ENCODE measurements at places on chromosomes 7 and 10.

GRCh38 chr10:19937989-19938388, 121.8 kb downstream of the PLXDC2 start:
- no peak for DNase-seq

- no peak for DNase-seq
Observed at GRCh38 chr7:39734633-39735004, 111.2 kb downstream of the RALA start.

DNA sequence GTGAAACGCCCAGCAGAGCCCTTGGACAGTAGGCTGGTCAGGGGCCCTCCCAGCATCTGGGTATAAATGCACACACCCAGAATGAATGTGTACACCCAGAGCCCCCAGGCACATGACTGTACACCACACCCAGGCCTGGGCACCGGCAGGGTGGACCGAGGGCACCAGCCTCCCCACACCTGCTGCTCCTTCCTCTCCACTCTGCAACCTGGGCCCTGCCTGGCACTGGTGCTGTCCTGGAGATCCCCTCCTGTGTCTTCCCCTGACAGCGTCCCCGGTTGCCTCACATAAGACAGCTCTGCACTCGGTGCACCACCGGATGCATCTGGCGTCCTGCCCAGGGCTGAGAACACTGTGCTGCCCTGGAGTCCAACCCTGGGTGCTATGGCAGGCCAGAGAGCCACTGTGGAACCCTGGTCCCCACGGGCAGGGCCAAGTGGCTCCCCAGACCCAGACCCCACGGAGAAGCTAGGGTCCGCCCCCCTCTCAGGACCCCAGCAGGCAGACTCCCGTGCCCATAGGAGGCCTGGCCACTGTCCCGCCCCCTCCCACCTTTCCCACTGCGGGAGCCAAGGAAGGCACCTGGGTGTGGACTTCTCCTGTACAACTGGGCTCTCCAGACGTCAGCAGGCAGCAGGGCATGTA, 6.6 kb downstream of the RASGEF1A start:
- DNase-seq: no peak

GRCh38 chr10:44647877-44648542, 263.1 kb upstream of the CXCL12 start:
- no peak for DNase-seq

GRCh38 chr10:23614483-23614882, 175.6 kb downstream of the OTUD1 start:
- DNase-seq: no peak

DNA sequence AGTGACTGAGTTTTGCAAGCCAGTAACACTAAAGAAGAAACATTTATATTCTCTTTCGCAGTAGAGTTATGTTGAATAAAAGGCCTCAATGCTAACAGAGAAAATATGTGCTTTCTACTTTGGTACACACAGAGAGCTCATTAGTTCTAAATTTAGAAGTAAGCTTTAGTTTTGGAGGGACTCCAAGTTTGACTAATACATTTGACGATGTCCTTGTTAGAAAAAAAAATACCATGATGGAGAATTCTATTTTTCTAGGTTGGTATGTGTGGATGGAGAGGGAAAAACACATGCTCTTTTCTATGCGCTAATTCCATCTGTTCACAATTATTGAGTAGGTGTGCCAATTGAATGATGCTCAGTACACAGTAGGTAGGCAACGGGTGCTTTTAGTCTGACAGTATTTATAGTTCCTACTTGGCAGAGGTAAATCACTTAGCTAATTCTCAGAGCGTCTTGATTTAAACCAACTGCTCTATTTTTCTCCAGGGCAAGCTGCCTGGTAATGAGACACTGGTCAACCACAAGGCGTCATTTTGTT, 327.2 kb upstream of the AKR1E2 start:
- DNase-seq: no peak

GRCh38 chr7:158611541-158611940, 23.9 kb upstream of the PTPRN2 start:
- DNase-seq: no peak

DNA sequence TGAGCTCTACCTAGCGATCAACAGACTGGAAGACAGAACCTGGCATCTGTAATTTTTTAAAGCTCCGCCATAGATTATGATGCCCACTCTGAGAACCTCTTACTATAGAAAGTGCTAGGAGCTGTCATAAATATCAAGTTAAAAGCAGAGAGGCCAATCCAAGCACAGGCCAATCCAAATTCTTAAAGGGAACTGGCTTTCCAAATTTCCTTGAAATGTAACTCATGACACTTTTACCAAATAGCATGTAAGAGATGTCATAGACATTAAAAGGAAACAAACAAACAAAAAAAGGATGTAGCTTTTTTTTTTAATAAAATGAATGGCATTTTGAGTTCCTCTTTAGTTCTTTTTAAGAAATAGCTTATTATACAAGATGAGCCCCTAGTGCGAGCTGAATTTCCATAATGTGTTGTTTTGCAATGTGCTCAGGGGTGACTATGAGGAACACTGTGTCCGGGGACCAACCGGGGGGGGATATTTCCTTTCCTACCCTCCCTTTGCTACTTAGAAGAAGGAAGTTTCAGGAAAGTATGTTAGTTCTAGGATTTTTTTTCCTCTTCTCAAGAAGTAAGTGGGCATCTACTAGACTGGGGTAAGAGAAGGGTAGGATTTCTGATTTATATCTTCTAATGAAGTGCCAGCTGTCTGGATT, 23.7 kb upstream of the MRC1 start:
- no peak for DNase-seq

GRCh38 chr7:148234715-148235114, 355.9 kb upstream of the C7orf33 start:
- DNase-seq: no peak

DNA sequence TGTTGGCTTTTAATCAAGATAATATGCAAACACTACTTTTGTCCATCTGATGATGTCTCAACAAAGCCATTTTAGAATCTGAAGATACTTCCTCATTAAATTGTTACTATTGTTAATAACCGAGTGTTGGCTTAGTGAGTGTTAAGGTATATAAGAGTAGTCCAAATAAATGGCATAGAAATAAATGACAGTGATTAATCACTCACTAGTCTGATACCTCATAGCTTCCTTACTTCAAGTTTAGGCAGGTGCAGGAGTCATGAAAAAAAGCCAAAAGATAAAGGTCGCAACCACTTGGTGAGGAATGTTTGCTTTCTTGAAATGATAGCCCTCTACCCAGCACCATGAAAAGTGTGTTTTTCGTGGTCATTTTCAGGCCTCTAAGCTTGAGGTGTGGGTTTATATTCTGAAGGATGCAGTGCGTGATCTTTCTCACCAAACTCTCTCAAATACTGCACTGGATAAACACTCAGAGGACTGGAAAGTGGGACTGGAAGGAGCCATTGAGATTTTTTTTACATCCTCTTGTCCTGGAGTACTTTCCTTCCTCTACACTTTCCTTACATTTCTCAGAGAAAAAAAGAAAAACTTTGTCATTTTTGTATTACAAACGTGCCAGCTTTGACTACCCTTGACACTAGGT, 138.1 kb downstream of the KIAA1217 start:
- DNase-seq: no peak

DNA sequence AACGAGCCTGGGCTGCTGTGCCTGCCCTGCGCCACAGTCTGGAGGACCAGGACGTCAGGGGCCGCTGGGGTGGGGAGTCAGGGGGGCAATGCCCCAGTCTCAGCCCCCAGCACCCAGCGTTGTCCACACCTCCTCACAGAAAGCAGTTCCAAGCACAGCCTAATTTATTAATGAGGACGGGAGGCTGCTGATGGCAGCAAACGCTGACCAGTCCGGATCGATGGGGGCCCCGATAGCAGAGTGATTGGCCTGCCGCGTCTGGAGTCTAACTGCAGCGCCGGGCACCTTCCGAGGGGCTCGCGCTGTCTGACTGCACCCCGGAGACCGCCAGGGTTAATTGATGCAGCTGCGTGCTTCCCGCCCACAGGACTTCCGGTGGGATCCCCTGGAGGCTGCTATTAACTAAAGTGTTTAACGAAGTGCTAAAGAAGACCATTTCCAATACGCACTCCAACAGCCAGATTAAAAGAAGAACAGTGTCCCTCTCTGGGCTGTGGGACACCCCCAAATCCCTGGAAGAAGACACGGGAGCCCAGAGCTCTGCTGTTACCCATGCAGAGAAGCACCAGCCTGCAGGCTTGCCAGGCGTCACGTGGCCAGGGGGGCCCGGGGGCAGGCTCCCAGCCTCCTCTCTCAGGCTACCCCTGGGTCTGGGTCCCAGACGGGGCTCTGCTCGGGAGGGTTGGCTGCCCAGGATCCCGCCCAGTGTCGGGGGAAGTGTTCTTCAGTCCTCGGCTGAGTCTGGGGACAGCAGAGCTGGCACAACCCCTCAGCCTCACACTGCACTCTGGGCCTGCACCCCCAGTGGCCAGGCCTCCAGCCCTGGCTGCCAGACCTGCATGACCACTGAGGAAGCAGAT, 63.8 kb downstream of the MICALL2 start:
- no peak for DNase-seq

- DNase-seq: no peak
Observed at GRCh38 chr10:13907570-13907969, 320.8 kb downstream of the PRPF18 start.

DNA sequence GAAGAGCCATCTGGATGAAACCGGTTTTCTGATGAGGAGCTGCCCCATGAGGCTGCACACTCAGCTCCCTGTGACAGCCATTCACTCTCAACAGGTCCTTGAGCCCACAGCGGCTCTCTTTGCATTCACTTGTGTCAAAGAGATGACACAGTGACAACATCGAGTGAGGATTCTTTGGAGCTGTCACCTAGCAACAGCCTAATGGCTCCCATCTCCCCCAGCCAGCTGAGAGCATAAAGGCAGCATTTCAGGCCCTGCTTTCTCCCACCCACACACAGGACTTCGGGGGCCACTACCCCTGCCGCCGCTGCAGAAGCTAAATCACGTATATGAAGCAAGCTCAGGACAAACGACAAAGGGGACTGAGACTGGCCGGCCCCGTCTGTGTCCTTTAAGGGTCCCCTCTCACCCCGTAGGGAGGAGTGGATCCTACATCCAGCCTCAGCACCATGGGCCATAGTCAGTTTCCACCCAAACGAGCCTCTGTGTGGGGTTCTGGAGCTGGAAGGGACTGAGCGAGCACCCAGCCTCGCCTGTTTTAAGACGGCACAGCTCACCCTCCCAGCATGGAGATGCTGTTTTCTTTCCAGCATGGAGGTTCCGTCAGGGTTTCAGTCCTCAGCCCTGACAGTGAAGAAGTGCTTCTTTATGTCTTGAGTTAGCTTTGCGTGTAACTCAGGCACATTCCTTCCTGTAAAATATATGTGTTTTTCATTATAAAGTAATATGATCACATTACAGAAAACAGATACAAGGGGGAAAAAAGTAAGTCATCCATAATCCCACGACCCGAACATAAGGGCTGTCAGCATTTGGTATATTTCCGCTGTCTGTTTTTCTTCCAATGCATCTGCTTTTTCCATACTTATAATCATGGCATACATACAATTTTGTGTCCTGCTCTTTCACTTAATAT, 4.9 kb downstream of the CPA4 start:
- no peak for DNase-seq

GRCh38 chr7:100547872-100548271, 8.9 kb downstream of the AGFG2 start:
- no peak for DNase-seq

GRCh38 chr7:80622541-80622940, 15.9 kb upstream of the CD36 start:
- no peak for DNase-seq

DNA sequence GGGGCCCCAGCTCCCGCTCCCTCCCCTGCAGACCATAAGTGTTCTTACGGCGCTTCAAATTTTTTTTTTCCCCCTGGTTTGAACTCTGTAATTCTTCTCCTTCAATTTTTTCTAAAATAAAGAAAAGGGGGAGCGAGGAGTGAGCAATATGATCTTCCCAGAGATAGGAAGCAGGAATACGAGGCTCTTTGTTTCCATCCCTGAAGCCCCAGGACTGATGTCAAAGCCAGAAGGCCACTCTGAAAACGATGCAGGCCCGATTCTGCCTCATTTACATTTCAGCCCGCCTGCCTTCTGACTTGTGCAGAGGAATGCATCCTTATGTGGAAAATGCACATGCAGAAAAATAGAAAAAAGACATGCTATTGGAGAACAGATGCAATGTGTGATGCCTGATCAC, 401.5 kb upstream of the MKI67 start:
- DNase-seq: no peak

GRCh38 chr10:67926951-67927350, 42.5 kb downstream of the SIRT1 start:
- DNase-seq: no peak

DNA sequence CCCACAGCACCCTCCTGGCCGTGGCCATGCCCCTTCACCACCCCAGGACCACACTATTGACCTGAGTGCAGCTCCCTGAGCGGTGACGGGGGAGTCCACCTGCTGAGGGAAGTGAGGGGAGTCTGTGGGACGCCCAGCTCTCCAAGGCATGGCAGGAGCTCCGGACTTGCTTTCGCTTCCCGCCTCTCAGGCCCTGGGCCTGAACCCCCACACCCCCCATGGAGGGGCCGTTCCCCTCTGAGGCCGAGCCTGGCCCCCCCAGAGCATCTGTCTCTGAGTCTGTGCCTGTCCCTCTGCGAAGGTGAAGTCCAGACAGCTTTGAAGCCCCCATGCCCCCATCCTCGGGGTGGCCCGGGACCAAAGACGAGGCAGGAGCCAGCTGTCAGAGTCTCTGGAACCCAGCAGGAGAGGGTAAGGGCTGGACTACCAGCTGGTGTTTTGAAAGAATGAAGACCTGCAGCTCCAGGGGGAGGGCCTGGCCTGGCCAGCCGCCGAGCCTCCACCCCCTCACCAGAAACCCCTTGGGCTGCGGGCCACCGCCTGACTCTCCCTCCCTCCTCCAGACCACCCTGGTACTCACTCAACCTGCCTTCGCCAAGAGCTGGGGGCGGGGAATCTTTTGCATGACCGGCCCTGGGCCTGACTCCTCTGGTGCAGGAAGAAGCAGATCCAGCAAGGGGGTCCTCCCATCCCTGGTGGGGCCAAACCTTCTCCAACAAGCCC, 114.0 kb downstream of the PDGFA start:
- DNase-seq: no peak

DNA sequence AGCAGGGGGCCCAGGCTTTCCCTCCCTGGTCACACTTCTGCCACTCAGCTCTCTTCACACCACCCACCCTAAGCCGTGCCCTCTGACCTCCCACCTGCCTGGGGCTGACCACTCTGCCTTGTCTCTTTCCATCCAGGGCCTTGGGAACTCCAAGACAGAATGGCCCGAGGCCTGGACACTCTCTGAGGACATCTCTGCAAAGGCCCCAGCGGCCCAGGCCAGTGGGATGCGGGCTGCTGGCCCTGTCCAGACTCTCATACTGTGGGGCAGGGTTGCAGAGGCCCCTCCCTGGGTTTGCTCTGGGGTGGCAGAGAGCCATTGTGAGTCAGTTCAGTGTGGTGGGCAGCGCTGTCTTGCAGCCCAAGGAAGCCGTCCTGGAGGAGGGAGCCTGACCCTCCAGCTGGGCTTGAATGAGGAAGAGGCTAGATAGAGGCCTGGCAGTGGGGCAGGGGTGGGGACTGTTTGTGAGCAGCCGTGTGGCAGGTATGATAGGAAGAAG, 39.9 kb upstream of the RABGEF1 start:
- no peak for DNase-seq

Measured in left renal cortex interstitium (tissue), 4 donors.